ENCODE measurements at places on chromosomes 16 and 17.

DNA sequence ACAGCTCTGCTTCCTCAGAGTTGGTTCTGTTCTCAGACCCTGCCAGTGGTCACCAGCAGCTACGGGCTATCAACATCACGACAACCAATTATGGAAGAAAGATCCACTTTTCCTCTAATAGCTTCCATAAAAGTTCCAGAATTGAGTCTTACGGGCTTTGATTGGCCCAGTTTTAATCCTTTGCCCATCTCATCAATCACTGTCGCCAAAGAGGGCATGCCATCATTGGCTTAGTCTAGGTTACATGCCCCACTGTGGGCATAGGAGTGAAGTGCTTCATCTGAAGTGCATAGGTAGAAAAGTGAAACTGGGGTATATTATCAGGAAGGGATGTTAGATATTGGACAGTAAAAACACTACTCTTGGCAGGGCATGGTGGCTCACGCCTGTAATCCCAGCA is 76.6 kb upstream of the DHX40 start:
- DNase-seq, result no peak

DNA sequence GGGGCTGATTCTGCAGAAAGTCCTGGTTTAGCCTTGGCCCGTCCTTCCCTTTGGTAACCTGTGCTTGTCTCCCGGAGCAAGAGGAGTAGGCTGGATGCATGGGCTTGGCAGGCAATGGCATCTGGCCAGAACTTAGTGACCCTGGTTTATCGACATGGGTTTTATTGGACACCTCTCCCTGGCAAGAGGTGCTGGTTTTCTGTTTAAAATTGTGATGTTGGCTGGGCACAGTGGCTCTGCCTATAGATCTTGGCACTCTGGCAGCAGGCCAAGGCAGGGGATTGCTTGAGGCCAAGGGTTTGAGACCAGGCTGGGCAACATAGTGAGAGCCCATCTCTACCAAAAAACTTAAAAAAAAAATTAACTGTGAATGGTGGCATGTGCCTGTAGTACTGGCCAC is 31.2 kb downstream of the SLC12A3 start:
- DNase-seq, result no peak

- no peak for DNase-seq
These were observed 58.3 kb downstream of the DUSP14 start for GRCh38 chr17:37547986-37548385.

DNA sequence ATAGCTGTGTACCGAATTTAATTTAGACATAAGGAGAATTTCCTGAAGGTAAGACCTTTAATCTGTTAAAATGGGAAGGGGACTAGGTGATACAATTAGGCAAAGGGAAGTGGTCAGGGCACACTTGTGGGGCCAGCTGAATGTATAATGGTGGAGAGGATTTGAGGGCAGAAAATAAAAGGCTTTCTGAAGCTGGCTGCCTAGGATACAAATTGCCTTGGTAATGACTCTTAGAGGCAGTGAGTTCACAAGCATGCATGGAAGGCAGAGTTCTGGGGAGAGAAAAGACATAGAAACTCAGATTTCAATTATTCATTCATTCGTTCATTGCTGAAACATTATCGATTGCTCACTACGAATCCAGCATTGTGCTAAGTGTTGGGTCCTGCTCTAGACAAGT is 12.4 kb upstream of the NFAT5 start:
- no peak for DNase-seq

DNA sequence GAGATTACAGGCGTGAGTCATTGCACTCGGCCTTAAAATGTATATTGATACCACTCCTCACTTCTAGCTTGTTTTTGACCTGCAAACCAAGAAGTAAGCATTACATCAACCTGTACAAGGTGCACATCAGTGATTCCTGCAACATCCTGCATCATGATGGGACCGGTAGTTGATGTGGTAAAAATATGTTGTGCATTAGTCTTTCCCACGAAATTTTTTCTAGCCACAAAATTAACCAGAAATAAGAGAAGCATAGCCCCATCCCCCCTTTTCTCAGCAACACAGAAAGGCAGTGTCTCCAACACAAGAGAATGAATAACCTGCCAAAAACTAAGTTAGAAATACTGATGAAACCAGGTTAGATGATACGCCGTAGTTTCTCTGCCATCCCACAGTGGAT is 21.1 kb upstream of the NSMCE1 start:
- DNase-seq, result no peak

GRCh38 chr16:69131167-69131838 is 1.1 kb downstream of the CHTF8 start:
- no peak for DNase-seq

GRCh38 chr17:47763913-47764582 is 31.0 kb downstream of the TBX21 start:
- no peak for DNase-seq

GRCh38 chr17:50649042-50649908 is 14.6 kb downstream of the ABCC3 start:
- DNase-seq, result no peak

- DNase-seq, result no peak
These were observed 298.1 kb upstream of the IRX5 start for GRCh38 chr16:54632322-54633220.

DNA sequence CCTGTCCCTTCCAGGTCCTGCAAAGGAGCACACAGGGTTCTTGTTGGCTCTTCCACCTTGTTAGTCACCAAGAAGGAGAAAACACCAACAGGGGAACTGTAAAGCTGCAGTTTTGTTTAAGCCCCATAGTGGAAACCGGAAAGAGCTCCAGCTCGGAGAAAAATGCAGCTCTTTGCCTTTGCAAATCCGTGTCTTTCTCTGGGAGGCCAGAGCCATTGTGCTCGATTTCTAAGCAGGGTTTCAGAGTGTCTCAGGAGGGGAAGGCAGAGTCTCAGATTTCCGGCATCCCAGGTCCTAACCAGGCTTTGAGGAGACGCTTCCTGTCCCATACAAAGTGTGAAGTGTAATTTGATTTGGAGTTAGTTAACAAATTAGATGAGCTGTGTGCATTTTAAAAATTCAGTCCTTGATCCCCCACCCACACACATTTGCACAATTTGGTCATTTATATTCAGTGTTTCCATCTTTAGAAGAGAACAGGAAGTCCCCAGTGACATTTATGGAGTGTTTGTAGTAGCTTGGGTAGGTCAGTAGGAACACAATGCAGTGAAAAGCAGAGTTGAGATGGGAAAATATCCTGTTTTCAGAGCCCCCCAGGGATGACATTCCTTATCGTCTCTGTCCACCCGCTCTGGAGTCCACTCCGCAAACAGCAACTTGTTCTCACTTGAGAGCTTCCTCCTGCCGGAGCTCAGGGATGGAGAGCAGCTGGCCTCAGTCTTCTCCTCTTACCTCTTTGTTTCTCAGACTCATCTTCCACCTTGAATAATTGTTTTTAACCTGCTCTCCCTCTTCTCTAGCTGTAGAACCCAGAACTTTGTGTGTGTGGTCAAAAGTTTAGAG is 331.9 kb downstream of the SEC14L1 start:
- peak; percentile 72 for DNase-seq

- no peak for DNase-seq
These were observed 8.3 kb downstream of the ABAT start for GRCh38 chr16:8682551-8683259.

DNA sequence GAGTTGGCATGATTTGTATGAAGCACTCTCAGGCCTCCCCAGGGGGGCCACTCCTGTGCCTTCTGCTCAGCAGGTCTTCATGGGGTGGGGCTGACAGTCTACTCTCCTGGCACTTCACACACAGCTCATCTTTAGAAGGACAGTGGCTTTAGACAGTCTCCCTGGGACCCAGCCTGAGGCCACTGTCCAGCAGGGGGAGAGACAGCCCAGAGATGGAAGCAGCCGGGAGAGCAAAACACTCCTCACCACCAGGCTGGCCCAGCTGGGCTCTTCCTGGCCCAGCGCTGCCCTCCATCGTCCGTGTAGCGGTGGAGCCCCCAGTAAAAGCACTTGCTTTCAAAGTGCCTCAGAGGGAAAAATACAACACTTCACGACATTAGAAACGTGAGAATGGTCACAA is 62.0 kb upstream of the CRHR1 start:
- DNase-seq, result no peak

DNA sequence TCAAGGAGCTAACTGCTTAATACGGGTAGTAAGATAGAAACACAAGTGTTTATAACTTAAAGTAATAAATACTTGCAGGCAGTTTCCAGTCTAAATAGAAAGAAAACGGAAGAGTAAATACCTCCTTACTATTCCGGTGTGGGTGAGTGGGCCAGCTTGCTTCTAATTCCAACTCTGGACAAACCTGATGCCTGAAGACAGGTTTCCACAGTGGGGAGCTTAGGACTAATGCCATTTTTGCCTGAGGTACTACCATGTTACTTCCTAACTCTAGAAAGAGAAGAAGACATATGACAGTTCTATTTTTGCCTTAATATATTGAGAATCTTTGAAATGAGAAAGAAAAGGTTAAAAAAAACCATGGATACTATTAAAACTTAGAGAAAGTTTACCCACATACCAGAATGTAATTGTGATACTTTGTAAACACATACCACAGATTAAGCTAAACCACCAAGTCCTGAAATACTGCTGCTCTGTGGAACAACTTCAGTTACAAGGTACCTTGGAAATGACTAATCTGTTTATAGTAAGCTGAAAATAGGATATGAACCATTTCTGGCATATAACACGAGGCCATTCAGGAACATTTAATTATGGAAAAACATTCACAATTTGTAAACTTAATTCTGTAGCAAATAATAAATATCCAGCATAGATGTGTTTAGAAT is 70.2 kb downstream of the ZZEF1 start:
- no peak for DNase-seq

GRCh38 chr16:27319257-27319965 is 5.6 kb downstream of the IL4R start:
- DNase-seq, result no peak

GRCh38 chr17:78806451-78806850 is 24.4 kb upstream of the CYTH1 start:
- DNase-seq, result no peak

DNA sequence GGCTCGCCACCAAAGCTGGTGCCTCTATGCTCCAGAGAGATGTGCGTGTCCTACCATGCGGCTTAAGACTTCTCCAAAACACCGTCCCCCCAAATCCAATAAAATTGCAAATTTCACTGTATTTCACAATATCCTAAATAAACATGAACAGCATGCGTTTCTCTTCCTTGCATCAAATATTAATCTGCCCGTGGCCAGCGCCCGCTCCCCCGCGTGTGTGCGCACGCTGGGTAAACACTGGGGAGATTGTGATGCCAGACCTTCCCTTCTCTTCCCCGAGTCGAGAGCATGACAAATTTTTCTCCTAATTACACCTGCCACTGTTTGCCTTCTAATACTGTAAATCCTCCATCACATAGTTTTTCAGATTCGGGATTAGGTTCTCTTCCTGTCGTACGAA is 148.1 kb downstream of the MRM1 start:
- no peak for DNase-seq

GRCh38 chr16:8251298-8251697 is 339.0 kb downstream of the TMEM114 start:
- DNase-seq, result no peak

- no peak for DNase-seq
These were observed 9.2 kb downstream of the TELO2 start for GRCh38 chr16:1502092-1503004.

DNA sequence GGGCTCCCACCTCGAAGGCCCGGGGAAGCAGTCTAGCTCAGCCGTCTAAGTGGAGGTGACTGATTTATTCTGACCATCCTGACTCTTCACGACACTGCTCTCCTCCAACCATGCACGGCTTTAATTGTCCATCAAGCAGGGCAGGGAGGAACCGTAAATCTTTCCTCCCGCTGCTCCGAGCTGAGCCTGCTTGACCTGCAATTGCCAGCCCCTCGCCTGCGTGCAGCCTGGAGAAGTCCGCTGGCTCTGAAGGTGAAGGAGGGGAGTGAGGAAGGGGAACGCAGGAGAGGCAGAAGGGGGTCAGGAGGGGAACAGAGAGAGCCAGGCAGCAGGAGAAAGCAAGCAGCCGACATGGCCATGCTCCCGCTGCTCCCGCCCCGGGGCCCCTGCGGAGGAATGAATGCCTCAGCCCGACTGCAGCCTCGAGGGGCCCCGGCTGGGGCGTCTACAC is 10.1 kb downstream of the RBFOX3 start:
- no peak for DNase-seq

- no peak for DNase-seq
These were observed 526 bp downstream of the ZZEF1 start for GRCh38 chr17:4142107-4142900.

GRCh38 chr16:24645739-24646645 is 83.5 kb upstream of the TNRC6A start:
- peak; percentile 69 for DNase-seq

DNA sequence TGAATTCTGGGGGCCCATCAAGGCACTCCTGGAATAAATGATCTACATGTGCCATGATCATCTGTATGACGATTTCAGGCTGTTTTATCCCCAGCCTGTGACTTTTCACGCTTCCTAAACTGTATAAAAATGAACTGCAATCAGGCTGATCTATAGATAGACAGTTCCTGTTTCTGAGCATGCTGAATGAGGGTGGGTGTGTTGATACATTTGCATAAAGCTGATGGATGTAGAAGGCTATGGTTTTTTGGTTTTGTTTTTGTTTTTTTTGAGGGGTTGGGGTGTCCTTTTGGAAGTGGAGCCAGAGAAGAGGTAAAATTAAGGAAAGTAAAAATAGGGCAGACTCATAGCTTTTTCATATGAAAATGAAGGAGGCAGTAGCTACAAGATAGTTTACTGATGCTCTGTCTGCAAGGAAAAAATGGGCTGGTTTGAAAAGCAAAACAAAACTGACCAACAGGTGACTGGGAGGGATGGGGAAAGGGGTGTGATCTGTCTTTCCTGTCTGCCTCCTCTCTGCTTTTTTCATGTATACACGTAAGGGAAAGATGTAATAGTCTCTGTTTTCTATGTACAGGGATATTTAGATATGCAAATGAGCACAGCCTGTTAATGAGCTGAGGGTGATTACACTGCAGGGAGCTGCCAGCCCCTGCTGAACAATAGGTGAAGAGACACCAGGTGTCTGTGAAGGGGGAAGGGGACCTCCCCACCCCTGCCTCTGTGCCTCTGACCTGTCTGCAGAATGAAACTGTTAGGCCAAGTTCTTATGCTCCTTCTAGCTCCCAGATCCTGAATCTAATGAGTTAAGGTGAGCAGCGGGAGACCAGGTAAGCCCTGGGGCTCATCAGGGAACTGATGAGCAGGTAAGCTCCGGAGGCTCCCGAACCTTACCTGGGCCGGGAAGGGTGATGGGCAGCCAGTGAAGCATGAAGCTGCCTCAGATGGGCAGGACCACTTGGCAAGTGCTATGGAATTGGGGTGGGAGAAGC is 46.6 kb upstream of the LYRM9 start:
- no peak for DNase-seq

GRCh38 chr17:4908301-4908700 is 5.4 kb upstream of the CHRNE start:
- DNase-seq, result no peak

DNA sequence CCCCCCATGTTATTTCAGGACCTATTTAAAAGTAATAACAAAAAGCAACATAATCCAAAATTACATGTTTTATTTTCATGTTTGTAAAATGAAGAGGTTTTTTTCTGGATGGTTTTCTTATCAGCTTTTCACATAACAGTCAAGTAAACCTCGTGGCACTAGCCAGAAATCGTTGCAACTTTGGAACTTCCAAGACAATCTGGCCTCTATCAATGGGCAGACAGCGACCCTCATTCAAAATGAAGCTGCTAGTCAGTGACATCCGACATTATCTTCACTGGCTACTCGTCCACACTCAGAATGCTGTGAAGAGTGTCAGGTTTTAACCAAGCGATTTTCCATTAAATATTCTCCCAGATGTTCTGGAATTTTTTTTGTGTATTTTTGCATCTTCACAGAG is 22.7 kb downstream of the ZNF652 start:
- no peak for DNase-seq

GRCh38 chr17:55458978-55459377 is 37.3 kb upstream of the MMD start:
- DNase-seq, result no peak

All from NCI-H446 (cell line).